H4 (cell line): ENCODE measurements at places on chromosomes 6 and 20. TPM values are rescaled to one million over a fixed set of nuclear protein-coding genes. Genes with fewer than 3 reads are reported as not detected.

GRCh38 chr6:45421709-45422502 is 44.2 kb upstream of the SUPT3H start:
- peak; percentile 81 for DNase-seq

GRCh38 chr20:57831326-57831992 is 121.6 kb upstream of the PMEPA1 start:
- no peak for DNase-seq

GRCh38 chr6:129606664-129607063 is 103.3 kb downstream of the ARHGAP18 start:
- DNase-seq = peak; percentile 11

DNA sequence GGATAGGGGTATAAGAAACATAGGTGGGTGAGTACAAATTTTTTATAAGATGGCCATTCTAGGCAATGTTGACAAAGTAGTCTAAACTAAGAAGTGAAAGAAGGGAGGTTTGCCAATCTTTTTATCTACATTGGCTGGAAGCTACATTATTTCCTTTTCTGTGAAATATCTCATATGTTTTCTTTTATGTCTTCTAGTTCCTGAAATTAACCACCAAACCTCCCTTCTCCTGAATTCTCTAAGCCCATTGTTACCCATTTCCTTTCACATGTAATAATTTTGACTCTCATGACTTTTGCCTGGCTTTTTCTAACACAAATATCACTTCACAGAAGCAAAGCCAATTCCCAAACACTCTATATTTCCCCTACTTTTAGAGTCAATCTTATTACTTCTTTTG is 496.2 kb upstream of the JAG1 start:
- no peak for DNase-seq

GRCh38 chr20:29873946-29874345 is 1383.5 kb upstream of the DEFB115 start:
- DNase-seq = peak; percentile 28

GRCh38 chr6:36888654-36889481 is 3.1 kb downstream of the C6orf89 start:
- DNase-seq = no peak

- no peak for DNase-seq
Observed at GRCh38 chr6:111428811-111429210, 54.2 kb downstream of the REV3L start.

DNA sequence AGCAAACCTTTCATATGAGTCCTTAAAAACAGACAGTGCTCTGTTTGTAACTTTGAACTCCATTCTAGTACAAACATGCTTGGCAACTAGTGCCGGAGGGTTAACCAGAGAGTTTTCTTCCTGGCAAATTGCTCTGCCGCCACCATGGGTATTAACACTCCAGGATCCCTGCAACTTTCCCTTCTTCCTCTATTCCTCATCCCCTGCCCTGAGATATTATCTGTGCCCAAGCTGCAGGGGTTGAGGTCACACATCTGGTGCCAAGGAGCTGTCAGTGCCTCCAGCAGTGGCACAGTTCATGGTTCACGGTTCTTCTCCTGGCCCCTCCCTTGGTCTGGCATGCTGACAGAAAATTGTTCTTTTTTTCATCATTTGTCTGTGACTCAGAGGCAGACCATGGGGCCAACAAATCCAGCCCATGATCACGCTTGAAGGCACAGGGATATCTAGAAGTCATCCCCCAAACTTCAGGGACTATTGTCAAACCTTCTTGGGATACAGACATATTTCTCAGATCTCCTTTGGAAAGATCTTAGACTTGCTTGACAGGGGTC is 77.5 kb downstream of the ATXN1 start:
- DNase-seq = peak; percentile 90

GRCh38 chr20:48616481-48616880 is 211.3 kb downstream of the PREX1 start:
- DNase-seq = no peak

- DNase-seq = no peak
Observed at GRCh38 chr6:1233924-1234323, 78.0 kb upstream of the FOXQ1 start.

GRCh38 chr6:21771626-21772320 is 178.2 kb downstream of the SOX4 start:
- no peak for DNase-seq

GRCh38 chr20:1338801-1339200 is 9.9 kb upstream of the SDCBP2 start:
- no peak for DNase-seq

- DNase-seq = no peak
Observed at GRCh38 chr6:24154121-24154520, 28.1 kb downstream of the NRSN1 start.

DNA sequence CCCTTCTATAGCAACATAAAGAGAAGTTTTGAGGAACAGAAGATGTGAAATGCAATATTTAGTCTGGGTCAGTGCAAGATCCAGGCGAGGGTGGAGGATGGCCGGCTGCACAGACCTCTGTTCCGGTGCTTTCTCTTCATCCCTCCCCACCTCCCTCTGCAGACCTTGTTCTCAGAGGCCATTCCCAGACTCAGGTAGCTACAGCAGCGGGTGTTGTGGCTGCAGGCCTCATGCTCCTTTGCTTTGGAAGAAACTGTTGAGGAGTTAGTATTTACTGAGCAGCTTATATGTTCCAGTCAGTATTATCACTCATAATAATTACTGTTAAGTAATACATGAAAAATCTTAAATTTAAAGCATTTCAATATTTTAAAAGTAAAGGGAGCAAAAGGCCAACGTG is 1.7 kb downstream of the BTN3A3 start:
- no peak for DNase-seq

Gene GSTA3
- 0.19 TPM in 1 of 2 replicates, not detected in the other for total RNA-seq

Gene RCAN2
- total RNA-seq = 0.43 and 1.0 TPM in 2 replicates

Gene HACE1
- 6.7 and 9.4 TPM in 2 replicates for total RNA-seq

Gene ABHD16B
- not detected in 2 replicates for total RNA-seq

Gene PLCB1
- total RNA-seq = 9.0 and 10.6 TPM in 2 replicates

Gene CEP85L
- 1.8 and 3.0 TPM in 2 replicates for total RNA-seq

Gene PRR18
- total RNA-seq = not detected in 2 replicates

Gene HLA-DRB1
- 0.95 and 1.4 TPM in 2 replicates for total RNA-seq

Gene SLC35D3
- total RNA-seq = not detected in 2 replicates
